HCT116 (cell line): ENCODE measurements at places on chromosomes 1 and 21. TPM values are rescaled to one million over a fixed set of nuclear protein-coding genes. Genes with fewer than 3 reads are reported as not detected.

DNA sequence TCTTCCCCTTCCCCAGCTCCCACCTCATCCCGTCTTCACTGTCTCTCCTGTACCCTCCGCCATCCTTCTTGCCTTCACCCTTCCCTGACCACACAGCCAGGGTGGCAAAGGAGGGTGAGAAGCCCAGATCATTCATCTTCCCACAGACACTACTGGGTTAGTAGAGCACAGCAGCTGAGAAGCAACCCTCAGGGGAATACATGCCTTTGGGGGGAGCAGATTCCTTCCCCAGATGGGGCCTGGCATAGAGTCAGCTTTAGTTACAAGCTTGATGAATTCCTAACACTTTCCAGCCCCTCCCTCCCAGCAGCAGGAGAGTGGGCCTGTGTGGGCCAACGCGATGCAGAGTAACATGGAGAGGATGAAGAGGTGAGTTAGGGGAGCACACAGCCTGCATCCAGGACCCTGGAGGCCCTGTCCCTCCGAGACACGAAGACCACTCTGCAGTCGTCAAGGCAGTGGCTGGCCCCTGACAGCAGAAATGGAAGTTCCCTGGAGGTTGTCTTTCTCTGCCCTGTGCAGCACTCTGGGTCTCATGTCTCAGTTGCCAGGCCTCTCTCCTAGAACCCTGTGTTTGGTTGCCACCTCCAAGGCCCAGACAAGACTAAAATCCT, 8.8 kb upstream of the BTG2 start:
- no peaks in the 10 kb centered on the region for H3K36me3 ChIP-seq
- H3K4me1 ChIP-seq: no peaks in the 10 kb centered on the region
- no peak overlapping the region for H3K27ac ChIP-seq
- H3K4me3 ChIP-seq: no peak overlapping the region

DNA sequence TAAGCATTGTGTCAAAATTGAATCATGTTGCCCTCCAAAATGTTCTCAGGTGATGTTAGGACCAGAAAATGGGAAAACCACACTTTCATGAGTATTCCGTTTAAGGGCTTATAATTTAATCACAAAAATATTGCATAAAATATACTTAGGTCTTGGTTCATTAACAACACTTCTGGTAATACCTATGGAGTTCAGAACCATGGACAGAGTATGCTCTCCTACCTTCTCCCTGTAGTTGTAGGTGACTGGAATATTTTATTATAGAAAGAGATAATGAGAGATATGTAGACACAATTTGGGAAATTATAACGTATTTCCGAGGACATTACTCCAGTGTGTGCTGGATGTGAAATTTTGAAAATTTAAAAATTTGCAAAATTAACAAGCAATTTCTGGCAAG, 232.5 kb downstream of the NCAM2 start:
- DNase-seq: no peak
- no peaks in the 10 kb centered on the region for H3K27me3 ChIP-seq
- no peaks in the 10 kb centered on the region for H3K36me3 ChIP-seq
- no peak overlapping the region for H3K4me3 ChIP-seq

- no peak overlapping the region for H3K4me3 ChIP-seq
- H3K4me1 ChIP-seq: peaks cover 51% of the 10 kb centered on the region
- H3K27me3 ChIP-seq: no peaks in the 10 kb centered on the region
- no peak for DNase-seq
- H3K36me3 ChIP-seq: no peaks in the 10 kb centered on the region
These were observed 112.4 kb downstream of the TBX19 start for GRCh38 chr1:168392958-168393549.

GRCh38 chr1:114118351-114118990, 35.2 kb downstream of the SYT6 start:
- no peaks in the 10 kb centered on the region for H3K27me3 ChIP-seq
- no peak overlapping the region for H3K27ac ChIP-seq
- no peak for DNase-seq

The ZFP69B gene
- total RNA-seq: 0.27 TPM

The RIPK4 gene
- total RNA-seq: 9.9 TPM

DNA sequence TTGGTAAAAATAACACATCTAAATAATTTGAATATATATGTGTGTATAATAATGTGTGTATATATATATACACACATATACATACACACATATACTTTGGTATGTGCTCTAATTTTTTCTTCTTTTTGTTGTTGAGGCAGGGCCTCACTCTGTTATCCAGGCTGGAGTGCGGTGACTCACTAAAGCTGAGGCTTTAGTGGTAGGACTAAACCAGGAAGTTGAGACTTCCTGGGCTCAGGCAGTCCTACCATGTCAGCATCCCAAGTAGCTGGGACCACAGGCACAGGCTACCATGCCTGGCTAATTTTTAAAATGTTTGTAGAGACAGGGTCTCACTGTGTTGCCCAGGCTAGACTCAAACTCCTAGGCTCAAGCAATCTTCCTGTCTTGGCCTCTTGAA, 46.7 kb upstream of the CXADR start:
- no peaks in the 10 kb centered on the region for H3K27me3 ChIP-seq
- peaks cover 27% of the 10 kb centered on the region for H3K4me1 ChIP-seq
- H3K36me3 ChIP-seq: no peaks in the 10 kb centered on the region
- H3K4me3 ChIP-seq: no peak overlapping the region
- no peak overlapping the region for H3K27ac ChIP-seq

The PTPRC gene
- total RNA-seq: 1.2 TPM

DNA sequence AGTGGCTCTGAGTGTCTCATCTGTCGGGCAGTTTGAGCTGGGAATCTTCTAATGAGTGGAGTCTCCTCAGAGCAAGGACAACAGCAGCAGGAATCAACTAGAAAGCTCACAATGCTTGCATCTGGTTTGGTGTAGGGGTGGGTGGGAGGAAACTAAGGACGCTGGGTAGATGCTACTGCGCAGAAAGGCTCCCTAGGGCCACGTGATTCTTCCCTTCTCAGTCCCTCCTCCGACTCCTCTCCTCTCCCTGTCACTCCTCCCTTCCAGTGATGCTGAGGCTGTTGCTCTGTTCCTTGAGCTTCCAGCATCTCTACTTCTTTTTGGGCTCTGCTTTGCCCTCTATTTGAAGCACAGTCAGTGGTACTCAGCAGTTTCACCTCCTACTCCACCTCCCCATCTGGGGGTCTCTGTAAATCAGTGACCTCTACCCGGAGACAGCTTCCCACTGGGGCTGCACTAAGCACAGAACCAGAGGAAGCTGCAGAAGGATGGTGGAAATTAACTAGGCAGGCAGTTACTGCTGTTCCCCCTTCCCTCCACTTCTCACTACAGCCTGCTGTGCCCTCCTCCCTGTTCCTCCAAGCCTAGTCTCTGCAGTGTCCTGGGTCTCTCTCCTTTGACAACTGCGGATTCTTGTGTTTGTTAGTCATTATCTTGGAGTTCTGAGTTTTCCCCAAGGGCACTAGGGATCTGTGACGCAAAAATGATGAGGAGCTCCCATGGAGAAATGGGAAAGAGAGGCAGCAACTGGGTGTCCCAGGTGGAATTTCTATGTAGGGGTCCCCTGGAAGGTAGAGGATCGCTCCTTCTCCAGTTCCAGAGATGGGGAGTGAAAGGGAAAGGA, 5.8 kb downstream of the LINGO4 start:
- peaks cover 37% of the 10 kb centered on the region for H3K27me3 ChIP-seq
- no peaks in the 10 kb centered on the region for H3K4me1 ChIP-seq
- DNase-seq: no peak

DNA sequence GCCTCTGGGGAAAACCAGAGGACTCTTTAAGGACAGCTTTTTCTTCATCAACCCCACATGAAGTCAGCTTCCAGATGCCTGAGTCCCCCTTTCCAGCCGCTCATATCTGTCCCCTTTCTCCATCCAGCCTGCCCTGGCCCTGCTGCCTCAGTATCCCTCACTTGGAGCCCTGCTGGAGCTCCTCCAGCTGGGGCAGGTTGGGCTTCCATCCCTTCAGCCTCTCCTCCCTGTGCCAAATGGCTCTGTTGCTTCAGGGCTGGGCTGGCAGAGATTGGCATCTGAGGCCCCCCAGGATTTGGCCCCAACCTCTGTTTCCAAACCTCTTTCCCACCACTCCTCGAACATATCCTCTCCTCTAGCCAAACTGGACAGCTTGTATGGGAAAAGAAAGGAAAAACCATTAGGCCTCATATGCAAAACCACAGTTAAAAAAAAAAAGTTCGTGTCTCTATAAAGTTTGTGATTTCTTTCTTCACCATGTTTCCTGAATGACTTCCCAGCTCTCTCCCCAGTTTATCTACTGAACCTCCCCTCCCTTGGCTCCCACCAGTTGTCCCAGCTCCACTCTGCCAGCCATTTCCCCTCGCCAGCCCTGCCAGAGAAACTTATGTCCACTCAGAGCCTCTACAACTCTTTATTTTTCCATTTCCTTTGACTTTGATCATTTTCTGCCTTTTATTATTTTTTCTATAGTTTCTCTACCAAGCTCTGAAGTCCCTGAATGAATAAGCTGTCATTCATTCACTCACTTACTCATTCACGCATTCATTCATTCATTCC, 217.9 kb downstream of the FOXD2 start:
- H3K27me3 ChIP-seq: no peaks in the 10 kb centered on the region
- no peaks in the 10 kb centered on the region for H3K36me3 ChIP-seq
- DNase-seq: no peak
- H3K27ac ChIP-seq: no peak overlapping the region
- no peak overlapping the region for H3K4me3 ChIP-seq

The SGIP1 gene
- 0.15 TPM for total RNA-seq

DNA sequence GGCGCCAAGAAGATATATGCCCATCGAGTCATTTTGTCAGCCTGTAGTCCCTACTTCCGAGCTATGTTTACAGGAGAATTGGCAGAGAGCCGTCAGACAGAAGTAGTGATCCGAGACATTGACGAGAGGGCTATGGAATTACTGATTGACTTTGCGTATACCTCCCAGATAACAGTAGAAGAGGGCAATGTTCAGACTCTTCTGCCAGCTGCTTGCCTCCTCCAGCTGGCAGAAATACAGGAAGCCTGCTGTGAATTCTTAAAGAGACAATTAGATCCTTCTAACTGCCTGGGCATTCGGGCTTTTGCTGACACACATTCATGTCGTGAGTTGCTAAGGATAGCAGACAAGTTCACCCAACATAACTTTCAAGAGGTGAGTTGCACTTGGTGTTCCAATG, 19.1 kb downstream of the KLHL20 start:
- H3K27ac ChIP-seq: no peak overlapping the region
- no peaks in the 10 kb centered on the region for H3K27me3 ChIP-seq
- H3K36me3 ChIP-seq: peaks cover 2% of the 10 kb centered on the region
- no peak for DNase-seq
- H3K4me1 ChIP-seq: no peaks in the 10 kb centered on the region
- H3K4me3 ChIP-seq: no peak overlapping the region

DNA sequence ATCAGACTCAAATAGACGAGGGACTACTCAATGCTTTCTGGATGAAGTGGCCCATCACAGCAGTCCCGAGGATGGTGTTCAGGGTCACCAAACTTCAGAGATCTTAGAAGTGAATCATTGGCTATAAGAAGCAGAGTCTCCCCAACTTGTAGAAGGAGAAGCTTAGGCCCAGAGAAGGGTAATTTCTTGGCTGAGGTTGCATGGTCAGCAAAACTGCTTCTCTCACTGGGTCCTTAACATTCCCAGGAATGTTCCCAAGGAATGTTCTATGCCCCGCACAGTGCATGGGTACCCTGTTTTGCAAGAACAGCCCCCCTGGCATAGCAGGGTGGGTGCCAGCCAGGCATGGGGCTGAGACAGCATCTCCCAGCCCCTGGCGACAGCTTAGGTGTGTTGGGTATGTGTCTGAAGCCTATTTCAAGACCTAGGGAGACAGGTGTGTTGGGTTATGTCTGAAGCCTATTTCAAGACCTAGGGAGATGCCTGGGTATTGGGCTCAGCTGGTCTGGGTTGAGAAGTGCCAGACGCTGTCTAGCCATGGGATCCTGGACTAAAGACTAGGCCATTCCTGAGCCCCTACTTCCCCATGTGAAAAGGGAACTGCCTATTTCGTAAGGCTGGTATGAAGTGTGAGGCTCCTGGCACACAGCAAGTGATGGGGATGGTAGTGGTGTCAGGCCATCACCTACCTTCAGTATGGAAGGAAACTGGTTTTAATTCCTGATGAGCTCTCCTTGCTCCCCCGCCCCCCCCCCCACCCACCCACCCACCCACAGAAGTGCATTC, 26.1 kb downstream of the PADI6 start:
- no peaks in the 10 kb centered on the region for H3K36me3 ChIP-seq
- H3K27ac ChIP-seq: no peak overlapping the region
- H3K4me3 ChIP-seq: no peak overlapping the region
- H3K27me3 ChIP-seq: 0 out of 2 replicates have a peak, but pooled peaks cover 3% of the 10 kb centered on the region
- H3K4me1 ChIP-seq: no peaks in the 10 kb centered on the region

DNA sequence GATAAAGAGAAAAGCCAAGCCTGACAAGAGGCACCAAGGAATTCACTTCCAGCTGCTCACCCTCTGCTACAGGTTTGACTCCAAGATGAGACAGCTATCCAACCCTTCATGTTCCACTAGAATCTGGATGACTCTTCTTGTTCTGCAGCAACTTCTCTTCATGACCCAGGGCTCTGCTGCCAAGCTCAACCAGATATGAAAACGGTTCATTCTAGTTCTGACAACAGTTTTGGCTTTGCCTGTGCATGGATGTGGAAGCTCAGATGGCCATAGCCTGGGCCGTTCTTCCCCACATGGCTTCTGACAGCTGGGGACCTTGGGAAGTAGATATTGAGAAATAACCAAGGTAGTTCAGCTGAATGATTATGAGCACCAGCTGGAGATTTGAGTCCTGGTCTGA, 13.7 kb downstream of the PI4KB start:
- H3K4me1 ChIP-seq: peaks cover 34% of the 10 kb centered on the region
- no peak for DNase-seq
- H3K4me3 ChIP-seq: no peak overlapping the region

The SPRR1A gene
- not detected for total RNA-seq

The CYYR1 gene
- 0.12 TPM for total RNA-seq

DNA sequence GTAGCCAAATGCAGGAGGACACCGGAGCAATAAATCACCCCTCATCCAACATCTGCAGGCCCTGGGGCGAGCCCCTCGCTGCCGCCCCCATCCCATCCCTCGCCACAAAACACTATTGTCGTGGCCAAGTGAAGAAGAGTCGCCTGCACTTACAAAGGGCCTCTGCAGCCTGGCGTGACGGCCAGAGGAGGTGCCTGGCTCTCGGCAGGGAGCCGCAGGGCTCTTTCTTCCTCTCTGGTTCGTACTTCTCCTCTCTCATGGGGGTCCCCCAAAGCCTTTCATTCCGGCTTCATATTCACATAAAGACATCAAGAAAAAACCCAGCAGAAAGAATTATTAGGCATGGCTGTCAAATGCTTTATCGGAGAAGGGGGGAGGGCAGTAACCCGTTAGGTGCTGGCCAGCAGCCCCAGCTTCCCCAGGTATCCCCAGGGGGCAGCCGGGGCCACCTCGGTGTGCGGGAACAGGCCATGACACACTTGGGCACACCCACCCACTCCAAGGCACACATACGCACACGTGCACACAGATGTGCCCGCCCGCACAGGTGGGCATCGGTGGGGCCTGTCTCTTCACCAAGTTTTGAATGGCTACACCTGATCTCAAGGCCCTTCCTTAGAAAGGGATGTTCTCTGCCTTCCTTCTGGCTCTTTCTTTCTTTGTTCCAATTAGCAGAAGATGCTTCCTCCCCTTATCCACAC, 149.1 kb downstream of the PRDM16 start:
- H3K4me1 ChIP-seq: no peaks in the 10 kb centered on the region
- no peak overlapping the region for H3K4me3 ChIP-seq
- H3K27me3 ChIP-seq: no peaks in the 10 kb centered on the region
